ENCODE measurements at places on chromosomes 7 and 10.

GRCh38 chr10:93204494-93205485, 131.1 kb downstream of the CYP26A1 start:
- DNase-seq, result no peak

DNA sequence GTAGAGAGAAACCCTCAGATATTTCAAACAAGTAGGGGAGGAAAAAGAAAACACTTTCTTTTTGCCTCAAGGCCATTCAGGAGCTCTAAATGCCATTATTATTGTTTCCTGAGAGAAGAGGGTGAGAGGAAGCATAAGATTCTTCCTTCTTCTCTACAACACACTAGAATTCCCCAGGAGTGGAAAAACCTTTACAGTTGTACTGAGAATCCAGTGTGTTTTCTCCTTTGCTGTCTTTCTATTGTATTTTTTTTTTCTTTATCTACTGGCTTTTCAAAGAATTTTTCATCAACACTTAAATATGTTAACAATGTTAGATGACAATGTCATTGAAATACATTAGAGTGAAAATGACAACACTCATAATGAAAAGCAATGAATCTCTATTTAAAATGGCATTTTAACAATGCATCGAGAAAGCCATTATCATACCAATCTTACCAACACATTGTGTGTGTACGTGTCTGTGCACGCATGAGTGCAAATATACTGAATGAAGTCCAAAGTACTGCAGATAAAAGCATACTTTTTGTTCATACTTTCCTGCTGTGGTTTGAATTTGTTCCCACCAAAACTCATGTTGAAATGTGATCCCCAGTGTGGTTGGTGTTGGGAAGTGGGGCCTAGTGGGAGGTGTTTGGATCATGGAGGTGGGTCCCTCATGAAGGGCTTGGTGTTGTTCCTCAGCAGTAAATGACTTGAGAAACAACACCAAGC, 24.2 kb upstream of the MACC1 start:
- no peak for DNase-seq

DNA sequence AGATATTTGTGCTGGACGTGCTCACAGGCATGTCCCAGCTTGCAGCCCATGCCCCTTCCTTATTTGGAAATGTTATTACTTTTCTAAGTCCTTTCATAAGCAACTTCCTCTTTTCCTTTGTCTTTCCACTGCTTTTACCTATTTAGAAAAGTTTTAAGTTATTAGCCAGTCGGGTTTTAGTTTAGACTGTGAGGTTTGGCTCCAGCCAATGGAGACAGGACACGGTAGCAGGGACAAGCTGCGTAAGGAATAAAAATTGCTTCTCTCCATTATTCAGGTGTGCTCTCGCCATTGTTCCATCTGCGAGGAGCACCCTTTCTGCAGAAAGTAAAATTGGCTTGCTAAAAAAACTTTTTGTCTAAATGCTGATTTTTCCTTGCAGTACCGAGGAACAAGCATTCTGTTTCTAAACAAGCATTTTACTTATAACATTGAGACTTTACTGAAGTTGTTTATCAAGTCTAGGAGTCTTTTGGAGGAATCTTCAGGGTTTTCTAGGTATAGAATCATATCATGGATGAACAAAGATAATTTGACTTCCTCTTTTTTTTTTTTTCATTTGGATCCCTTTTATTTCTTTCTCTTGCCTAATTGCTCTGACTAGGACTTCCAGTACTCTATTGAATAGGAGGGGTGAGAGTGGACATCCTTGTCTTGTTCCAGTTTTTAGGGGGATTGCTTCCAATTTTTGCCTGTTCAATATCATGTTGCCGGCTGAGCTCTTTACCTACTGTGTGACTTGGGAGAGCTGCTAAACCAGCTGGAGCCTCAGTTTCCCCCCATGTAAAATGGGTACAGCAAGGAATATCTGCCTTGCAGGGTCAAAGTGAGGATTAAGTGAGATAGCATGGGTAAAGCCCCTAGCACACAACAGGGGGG, 63.8 kb downstream of the ALOX5 start:
- DNase-seq, result no peak

- DNase-seq, result no peak
Measured at GRCh38 chr10:76178532-76179292, 747.3 kb downstream of the LRMDA start.

GRCh38 chr10:115624448-115624847, 531.3 kb downstream of the ATRNL1 start:
- DNase-seq, result no peak

- no peak for DNase-seq
Measured at GRCh38 chr10:21092683-21093524, 195.8 kb upstream of the NEBL start.

DNA sequence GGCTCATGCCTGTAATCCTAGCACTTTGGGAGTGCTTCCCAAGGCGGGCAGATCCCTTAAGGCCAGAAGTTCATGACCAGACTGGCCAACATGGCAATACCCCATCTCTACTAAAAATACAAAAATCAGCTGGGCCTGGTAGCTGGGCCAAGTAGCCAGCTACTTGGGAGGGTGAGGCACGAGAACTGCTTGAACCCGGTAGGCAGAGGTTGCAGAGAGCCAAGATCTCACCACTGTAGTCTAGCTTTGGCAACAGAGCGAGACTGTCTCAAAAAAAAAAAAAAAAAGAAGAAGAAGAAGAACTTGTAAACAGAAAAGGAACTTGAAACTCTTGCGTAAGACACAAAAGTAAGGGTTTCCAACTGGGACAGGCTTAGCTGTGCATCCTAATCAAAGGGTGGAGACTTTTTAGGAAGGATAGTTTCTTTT, 5.6 kb upstream of the IFIT2 start:
- no peak for DNase-seq

DNA sequence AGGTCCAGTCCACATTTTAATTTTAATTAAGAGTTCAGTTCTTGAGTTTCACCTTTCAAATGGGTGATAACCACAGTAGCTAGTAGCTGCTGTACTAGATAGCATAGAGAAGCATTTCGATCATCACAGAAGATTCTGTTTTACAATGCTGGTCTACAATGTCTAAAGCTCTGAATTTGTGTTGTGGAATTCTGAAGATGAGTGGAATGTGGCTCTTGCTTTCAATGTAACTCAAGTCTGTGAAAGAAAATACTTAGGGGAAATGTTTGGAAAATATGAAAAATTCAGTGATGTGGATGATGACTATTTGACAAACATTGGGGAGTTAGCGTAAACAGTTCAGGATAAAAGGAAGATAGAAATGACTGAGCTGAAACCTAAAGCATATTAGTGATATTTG, 139.4 kb downstream of the GNAT3 start:
- no peak for DNase-seq

- DNase-seq, result no peak
Measured at GRCh38 chr7:132574223-132574622, 2.0 kb downstream of the PLXNA4 start.

Measured in T follicular helper cell (primary cell).